ENCODE measurements at places on chromosomes 16 and 17.

DNA sequence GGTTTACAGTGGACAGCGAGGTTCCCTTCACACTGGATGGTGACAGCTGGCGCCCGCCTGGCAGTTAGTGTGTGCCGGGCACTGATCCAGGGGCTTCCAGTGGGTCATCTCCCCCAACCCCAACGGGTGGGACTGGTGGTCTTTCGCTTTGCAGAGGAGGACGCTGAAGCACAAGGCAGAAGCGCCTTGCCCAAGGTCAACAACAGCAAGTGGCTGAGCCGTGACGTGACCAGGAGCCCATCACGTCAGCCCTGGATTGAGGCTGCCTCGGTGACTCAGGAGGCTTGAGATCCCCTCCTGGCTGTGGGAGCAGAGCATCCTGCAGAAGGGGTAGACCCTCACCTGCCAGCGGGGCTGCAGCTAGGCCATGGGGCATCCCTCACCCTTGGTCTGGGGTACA lies 215.3 kb downstream of the RBFOX3 start:
- DNase-seq: no peak

DNA sequence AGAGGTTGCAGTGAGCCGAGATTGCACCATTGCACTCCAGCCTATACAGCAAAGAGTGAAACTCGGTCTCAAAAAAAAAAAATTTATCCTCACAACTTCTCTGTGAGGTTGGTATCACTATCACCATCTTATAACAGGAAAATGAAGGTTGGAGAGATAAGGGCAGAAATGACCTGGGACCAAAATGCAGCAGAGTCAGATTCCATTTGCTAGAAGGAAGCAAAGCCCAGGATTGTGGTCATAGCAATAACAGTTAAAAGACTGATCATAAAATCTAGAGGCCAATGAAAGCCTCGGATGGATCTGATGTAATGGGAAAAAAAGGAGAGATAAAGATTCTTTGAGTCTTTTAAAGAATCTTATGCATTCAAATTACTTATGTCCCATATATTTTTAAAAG lies 69.6 kb upstream of the TEKT1 start:
- no peak for DNase-seq

DNA sequence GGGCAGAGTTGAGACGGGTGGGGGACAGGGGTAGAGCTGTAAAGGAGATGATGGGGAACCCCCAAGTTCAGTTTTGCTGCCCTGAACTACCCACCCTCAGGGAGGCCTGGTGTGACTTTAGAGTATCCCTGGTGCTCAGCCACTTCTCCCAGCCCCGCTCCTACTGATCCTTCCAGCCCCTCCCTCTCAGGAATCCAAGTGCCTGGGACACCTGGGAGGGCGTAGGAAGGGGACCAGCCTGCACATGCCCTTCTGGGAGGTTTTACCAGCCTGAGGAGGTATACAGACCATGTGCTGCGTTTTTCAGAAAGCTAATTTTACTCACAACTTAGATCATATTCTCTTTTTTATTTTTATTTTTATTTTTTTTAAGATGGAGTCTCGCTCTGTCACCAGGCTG lies 4.1 kb downstream of the ST6GALNAC2 start:
- no peak for DNase-seq

- no peak for DNase-seq
These were observed 9.9 kb downstream of the CAPNS2 start for GRCh38 chr16:55576384-55576783.

DNA sequence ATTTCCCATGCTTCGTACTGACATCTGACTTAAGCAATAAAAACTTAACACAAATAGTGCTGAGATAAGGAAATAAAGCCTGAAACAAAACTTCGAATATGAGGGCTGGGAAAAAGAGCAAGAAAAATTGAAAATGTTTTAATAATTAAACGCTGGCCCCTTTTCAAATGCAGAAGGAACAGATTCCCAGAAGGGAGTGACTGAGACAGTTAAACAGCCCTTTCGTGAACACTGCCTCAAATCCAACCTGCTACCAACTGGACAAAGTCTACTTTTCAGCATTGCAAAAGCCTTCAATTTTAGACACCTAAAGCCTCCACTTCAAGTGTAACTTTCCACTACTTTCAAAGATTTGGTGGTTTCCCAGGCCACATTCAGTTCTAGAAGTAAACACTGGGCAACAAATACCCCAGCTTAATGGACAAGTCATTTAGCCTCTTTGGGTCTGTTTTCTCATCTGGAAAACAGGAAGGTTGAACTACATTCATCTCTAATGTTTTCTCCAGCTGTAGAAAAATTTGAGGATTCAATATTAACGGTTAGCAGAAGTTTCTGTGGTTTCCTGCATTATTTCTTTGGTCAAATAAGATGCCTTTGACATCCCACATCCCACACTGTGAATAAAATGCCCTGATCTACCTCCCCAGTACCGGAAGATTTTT lies 11.8 kb downstream of the RFFL start:
- no peak for DNase-seq

GRCh38 chr16:1180549-1181403 lies 27.9 kb downstream of the CACNA1H start:
- DNase-seq: no peak

DNA sequence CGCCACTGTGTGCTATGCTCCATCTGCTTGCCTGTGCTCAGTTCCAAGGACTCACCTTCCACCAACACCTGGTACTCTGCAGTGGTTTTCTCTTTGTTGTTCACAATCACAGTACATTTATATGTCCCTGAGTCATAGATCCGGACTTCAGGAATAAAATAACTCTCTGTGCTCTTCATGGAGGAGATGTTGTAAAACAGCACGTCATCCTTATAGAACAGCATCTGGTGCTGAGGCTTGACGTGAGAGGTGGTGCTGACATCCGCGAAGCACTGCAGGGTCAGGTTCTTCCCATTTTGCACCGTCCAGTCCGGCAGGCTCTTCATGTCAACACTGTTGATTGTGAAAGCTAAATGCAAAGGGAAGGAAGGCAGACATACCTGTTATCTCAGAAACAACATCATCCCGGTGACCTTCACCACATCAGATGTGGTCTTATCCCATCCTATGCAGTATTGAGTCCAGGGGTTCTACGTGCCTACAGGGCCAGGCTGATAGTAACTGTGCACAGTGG lies 12.8 kb downstream of the PECAM1 start:
- no peak for DNase-seq

DNA sequence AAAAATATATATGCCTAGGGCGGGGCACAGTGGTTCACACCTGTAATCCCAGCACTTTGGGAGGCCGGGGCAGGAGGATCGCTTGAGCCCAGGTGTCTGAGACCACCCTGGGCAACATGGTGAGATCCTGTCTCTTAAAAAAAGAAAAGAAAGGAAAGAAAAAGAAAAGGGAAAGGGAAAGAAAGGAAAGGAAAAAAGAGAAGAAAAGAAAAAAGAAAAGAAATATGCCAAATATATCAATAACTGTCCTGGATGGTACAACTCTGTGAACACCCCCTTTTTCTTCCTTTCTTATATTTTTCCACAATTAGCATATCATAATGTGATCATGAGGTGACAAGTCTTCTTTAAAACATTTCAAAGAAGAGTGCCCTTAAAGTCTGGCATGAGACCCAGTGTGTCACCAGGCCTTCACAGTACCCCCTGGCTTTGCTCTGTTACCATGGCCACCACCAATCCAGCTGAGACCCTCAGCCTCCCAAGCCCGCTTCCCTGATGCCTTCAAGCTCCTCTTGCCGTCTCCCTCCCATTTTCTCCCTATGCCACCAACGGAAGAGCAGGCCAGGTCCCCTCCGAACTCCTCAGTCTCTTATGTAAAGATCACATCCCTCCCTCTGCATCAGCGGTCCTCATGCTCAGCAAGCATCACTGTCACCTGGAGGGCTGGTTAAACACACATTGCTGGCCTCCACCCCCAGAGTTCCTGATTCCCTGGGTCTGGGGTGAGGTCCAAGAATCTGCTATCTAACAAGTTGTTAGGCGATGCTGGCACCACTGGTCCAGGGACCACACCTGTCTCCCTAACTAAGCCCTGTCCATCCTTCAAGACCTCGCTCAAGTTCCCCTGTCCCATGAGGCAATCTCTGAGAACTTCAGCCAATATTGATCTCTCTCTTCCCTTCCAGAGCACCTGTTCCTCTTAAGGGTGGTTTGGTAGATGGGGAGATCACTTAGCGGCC lies 44.5 kb downstream of the CUEDC1 start:
- DNase-seq: no peak

- DNase-seq: no peak
These were observed 1378.8 kb upstream of the CDH8 start for GRCh38 chr16:63415014-63415413.

DNA sequence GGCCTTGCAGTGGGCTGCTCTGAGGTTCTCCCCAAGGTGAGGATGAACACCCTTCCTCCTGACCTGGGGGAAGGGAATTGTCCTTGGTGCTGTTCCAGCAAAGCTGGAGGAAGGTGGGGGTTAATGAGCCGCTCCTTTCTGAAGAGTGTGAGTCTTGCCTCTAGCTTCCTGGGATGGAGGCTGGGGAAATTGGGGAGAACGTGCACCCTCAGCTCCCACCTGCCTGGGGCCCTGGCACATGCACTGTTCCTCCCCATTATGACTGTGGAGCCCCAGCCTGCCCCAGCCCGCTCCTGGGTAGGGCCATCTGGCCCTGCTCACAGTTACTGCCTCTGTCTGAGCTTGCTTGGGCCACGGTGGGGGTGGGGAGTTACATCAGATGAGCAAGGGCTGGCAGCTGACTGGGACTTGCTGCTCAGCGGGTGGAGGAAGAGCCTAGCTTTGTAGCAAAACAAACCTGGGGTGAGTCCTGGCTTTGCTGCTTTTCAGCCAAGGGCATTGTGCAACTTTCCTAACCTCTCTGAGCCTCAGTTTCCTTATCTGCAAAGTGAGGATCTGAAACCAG lies 11.1 kb downstream of the TNS4 start:
- DNase-seq: no peak
